ENCODE measurements at places on chromosomes 11 and 22.

GRCh38 chr11:124793466-124794278, 6.5 kb downstream of the MSANTD2 start:
- no peak for DNase-seq

DNA sequence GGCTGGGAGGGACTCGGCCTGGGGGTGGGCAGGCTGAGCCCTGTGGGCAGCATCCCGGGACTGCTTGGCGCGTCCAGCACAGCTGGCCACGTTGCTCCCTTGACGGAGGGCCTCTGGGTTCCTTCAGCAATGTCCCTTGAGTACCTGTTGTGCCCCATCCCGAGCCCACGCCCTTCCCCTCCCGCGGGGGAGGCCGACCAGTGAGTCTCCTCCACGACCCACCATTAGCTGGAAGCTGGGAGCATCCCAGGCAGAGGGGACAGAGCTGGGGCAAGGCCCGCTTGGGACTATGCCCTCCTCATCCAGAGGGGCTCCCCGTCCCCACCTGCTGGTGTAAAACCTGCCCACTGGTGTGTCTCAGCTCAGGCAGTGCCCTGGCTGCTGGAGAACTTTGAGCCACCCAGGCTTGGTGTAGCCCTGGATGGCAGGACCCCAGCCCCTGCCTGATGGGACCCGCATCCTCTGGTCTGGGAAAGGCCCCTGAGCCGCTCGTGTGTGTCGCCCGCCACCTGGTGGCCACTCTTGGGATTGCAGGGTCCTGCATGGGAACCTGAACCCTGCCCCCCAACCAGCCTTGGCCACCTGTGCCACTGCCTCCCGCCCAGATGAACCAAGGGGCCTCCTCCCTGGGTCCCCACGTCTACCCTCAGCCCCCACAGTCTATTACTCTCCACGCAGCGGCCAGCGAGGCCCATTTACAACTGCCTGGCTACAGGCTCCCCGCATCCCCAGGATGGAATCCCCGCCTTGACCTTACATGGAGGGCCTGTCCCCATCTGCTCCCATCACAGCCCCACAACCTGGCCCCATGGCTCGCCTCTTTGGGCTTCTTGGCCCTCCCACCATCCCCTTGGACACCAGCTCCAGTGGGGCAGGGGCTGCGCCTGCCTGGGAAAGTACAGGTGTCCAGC, 16.6 kb upstream of the ARHGAP8 start:
- DNase-seq, result no peak

DNA sequence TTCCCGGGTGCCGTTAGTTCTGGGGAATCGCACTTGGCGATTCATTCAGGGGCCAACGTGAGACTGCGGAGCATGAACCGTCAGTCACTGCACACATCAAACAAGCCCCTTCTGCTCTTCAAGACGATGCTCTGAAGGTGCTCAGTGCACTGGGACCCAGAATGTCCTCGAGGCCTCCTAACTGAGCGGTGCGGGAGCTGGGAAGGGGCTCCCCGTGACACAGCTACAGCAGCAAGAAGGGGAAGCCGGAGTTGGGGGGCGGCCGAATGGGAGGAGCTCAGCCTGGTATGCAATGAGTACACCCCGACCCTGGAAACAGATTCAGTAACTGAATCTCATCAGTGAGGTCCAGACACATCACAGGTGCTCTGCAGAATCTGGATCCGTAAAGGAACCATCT, 150.8 kb downstream of the SHANK2 start:
- DNase-seq, result no peak

DNA sequence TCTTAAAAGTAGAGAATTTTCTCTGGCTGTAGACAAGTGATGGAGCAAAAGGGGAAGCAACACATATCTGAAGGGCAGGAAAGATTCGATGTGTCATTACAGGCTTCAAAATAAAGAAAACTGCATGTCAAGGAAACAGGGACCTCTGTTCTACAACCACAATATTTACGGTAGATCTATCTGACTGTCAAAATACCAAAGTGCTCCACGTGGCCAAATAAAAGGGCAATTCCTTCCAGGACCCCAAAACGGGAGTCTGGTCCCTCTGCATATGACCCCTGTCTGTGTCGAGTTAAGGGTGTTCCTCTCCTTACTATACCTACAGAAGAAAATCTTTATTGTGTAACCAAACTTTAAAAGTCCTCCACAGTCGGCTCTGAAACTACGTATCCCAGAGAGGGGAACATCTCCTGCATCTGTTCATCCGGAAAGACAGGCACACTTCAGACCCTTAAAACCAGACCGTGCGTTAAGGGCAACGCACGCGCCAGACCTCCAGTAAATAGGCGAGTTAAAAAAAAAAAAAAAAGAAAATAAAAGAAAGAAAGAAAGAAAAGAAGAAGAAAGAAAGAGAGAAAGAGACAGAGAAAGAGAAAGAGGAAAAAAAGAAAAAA, 756 bp downstream of the CLNS1A start:
- DNase-seq, result no peak

DNA sequence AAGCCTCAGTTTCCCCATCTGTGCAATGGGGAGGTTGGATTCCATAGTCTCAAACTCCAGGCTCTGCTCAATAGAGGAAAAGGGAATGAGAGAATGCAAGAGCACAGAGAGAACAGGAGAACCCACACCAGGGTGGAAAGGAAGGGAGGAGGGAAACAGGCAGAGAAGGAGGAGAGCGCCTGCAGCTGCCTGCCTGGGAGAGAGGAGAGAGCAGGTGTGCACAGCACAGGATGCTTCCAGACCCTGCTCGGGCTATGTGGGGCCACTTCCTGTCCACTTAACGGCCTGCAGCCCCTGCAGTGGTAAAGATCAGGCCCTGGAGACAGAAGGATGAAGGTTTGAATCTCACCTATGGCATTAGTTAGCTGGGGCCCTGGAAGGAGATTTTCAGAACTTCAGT, 12.3 kb downstream of the LRRC32 start:
- no peak for DNase-seq
